NCI-H460 (cell line): ENCODE measurements at places on chromosomes 11 and 22. TPM values are rescaled to one million over a fixed set of nuclear protein-coding genes. Genes with fewer than 3 reads are reported as not detected.

Gene XPNPEP3
- total RNA-seq: 15.1 and 15.2 TPM in 2 replicates

GRCh38 chr11:122983438-122984185 is 2.0 kb upstream of the BSX start:
- no peak for DNase-seq

DNA sequence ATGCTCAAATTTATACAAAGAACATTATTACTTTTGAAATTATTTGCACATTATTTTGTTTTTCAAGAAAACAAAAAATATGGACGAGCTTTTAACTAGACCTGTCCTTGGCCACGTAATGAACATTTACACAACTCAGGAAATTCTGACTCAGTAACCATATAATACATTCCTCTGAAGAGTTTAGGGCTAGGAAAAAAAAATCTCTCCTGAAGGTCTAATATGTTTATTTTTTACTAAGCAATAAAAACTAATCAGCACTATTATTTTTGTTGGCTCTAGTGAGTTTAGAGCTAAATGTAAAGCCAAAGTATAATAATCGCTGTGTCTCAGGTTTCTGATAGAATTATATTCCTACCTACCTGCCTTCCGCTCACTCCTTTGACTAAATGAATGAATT is 187.5 kb downstream of the SWAP70 start:
- DNase-seq: no peak

- no peak for DNase-seq
Observed at GRCh38 chr11:88281317-88281712, 56.2 kb downstream of the CTSC start.

- no peak for DNase-seq
Observed at GRCh38 chr22:23909296-23909898, 15.2 kb downstream of the MIF start.

DNA sequence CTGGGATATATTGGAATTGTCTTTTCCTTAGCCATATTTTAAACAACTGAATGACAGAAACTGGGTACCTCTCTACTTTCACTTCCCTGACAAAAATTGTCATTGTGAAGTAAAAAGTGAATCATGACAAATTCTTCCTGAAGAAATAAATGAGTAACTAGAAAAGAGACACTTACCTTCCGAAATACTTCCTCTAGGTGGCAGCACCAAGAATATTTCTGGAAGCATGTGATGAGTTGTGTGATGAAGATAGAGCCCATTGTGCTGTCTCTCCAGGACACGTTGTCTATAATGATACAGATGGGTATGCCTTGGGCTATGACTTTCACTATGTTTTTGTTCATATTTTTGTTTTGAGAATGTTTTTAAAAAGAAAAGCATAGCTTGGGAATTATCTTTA is 21.5 kb downstream of the CASP4 start:
- peak; percentile 53 for DNase-seq

Gene CRYBB3
- total RNA-seq: not detected in 2 replicates

DNA sequence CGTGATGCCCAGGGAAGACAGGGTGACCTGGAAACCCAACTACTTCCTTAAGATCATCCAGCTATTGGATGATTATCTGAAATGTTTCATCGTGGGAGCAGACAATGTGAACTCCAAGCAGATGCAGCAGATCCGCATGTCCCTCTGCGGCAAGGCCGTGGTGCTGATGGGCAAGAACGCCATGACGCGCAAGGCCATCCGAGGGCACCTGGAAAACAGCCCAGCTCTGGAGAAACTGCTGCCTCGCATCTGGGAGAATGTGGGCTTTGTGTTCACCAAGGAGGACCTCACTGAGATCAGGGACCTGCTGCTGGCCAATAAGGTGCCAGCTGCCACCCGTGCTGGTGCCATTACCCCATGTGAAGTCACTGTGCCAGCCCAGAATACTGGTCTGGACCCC is 43.5 kb upstream of the DAGLA start:
- DNase-seq: no peak

DNA sequence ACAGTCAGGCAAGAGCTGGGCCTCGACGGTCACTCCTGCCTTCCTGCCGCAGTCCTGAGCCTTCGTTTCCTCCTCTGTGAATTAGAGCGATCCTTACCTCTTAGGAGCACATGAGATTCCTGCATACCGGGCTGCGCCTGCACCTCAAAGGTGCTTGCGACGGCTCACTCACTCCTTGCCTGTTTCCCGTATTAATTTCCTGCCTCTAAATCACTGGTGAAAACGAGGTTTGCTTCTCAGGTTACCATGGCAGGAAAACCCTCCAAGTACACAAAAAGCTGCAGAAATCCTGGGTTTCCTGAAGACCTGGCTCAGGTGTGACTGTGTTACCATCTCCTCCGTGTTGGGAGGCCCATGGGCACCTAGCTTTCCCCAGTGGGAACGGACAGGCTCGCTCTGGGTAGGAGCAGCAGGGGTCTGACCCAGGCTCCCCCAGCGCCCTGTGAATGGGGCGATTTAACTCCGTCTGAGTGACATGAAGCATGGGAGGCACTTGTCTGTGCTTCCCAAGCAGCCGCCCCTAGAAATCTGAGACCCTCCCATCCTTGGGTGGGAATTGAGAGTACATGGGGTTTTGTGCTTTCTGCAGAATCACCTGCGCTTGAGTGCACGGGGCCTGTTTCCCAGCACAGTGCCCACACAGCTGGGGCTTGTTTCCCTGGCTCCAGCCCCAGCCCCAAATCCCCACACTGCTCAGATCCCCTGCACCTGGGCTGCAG is 64.8 kb downstream of the PHF21B start:
- no peak for DNase-seq

DNA sequence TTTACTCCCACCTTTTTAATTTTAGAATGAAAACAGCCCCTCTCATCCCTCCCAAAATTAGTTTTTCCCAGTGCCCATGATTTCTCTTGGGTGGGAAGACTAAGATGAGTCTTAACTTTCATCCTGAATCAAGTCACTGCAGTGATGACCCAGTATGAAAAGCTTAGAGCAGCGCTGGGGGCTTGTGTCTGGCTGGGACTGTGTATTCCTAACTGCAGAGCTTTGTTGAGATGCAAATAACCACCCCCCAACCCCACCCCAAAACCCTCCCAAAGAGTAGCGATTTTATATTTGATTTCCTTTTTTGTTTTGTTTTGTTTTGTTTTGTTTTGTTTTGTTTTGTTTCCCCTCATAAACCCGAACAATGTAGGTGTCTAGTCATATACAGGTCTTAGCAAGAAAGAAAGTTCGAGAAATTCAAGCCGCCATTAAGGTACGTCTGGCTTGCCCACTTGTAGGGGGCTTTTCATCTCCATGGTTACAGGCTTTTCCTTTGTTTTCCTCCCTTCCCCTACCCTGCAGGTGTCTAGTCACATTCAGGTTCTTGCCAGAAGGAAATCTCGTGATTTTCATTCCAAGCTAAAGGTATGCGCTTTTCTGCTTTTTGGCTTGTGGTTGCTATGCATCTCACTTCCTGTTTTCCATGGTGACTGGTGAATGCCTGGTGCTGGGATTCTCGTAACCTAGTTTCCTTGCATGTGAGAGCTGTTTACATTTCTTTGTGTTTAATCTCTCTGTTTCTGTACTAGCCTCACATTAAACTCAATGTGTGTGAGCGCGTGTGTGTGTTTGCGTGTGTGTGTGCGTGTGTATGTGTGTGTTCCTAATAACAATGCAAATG is 144.6 kb upstream of the RASSF10 start:
- no peak for DNase-seq

DNA sequence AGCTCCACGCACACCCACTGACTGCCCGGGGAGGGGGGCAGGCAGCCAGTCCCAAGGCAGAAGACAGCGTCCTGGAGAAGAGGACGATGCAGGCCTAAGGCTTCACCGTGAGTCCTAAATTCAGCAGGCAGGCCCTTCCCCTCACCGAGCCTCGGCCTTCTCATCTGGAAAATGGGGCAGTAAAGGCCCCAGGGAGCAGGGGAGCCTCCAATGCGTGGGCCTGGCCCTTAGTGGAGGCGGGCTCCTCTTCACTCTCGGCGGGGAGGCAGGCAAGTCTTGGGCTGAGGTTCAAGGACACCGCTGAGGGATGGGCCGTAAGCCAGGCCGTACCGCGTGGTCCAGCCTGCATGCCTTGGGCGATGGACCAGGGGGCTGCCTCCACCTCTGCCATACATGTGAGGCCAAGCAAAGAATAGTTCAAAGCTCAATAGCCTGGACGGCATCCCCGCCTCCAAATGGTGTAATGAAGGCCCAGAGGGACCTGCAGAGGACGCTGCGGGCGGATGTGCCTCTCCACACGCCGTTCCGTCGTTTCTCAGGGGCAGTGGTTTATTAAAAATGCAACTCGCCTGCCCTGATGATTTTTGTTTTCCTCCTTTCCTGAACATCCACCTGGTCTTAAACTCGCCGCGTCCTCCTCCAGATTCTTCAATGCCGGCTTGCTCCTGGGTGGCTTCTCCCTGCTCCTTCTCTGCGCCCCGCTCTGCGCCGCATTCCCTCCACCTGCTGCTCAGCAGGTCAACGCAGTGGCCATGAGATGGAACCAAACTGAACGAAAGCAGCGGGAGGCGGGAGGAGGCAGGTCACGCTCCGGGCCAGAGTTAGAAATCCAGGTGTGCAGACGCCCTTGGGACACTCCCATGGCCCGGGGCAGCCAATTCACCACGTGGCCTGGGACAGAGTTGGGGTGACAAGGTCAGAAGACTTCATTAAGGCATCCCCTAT is 627.8 kb downstream of the TBC1D22A start:
- no peak for DNase-seq

DNA sequence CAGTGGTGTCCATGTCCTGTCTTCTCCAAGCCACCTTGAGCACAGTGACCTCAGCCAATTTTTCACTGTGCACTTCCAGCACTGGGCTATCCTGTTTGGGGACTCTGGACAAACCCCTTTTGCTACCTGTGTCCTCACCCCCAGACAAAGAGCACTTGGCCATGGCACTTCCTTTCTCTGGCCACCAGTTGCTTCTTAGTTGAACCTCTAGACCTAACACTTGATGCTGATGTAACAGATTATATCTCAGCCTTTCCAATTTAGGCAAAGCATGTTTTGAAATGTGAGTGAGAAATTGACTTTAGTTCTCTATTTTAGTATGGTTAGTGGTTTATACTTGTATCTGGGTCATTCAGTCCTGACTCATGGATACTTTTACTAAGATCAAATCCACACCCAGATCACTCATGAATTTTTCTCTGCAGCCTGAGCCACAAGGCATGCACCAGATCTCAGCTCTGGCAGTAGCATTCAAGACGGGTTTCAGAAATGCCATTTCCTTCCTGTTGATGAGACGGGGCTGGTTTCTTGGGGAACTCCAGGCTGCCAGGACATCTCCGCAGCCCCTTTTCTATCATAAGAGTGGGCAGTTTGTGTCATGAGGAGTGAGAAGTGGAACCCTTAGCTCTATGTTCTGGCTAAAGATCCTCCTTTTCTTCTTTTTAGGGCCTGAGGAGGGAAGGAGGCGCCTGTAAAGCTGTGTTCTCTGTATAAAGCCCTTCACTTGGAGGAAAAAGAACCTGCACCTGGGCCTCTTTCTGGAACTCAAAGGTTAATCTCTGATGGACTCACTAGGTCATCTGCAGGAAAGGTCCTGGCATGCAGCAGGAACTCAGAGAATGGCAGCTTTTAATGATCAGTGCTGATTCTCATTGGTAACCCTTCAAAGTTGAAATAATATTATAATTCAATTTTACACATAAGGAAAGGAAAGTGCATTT is 185.6 kb upstream of the TENM4 start:
- DNase-seq: no peak
